ENCODE measurements at places on chromosomes 3 and 15. TPM values are rescaled to one million over a fixed set of nuclear protein-coding genes. Genes with fewer than 3 reads are reported as not detected.

MYL3 gene
- total RNA-seq = not detected

GOLGA8B gene
- total RNA-seq = 15.8 TPM

DUOXA2 gene
- total RNA-seq = not detected

LRRK1 gene
- total RNA-seq = 15.4 TPM

ACKR2 gene
- total RNA-seq = not detected

FETUB gene
- not detected for total RNA-seq

HCLS1 gene
- total RNA-seq = 0.05 TPM

DNAH12 gene
- total RNA-seq = not detected

TERB2 gene
- total RNA-seq = not detected

CAMKV gene
- total RNA-seq = 0.32 TPM

NR2E3 gene
- not detected for total RNA-seq

NR2F2 gene
- total RNA-seq = 22.0 TPM

SSUH2 gene
- total RNA-seq = 1.6 TPM

CLDN18 gene
- not detected for total RNA-seq
